ENCODE measurements at places on chromosomes 13 and 19.
A peak's percentile ranks its signal among the peaks of the same experiment; 100 is the strongest.

- no peak for DNase-seq
Measured at GRCh38 chr13:23754997-23755396, 134.2 kb downstream of the MIPEP start.

DNA sequence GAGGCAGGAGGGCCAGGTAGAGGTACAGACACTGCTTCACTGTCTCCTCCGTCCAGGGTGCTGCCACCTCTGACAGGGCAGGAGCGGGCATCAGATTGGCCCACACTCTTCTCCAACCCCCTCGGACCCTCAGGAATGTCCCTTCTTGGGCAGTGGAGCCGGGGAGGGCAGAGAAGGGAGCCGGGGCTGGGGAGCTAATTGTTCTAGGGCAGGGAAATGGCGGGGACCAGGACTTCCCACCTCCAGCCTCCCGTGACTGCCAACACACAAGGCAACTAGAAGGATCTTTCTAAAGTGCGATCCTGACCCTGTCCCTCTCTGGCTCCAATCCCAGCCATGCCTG is 10.1 kb upstream of the RSPH6A start:
- no peak for DNase-seq

DNA sequence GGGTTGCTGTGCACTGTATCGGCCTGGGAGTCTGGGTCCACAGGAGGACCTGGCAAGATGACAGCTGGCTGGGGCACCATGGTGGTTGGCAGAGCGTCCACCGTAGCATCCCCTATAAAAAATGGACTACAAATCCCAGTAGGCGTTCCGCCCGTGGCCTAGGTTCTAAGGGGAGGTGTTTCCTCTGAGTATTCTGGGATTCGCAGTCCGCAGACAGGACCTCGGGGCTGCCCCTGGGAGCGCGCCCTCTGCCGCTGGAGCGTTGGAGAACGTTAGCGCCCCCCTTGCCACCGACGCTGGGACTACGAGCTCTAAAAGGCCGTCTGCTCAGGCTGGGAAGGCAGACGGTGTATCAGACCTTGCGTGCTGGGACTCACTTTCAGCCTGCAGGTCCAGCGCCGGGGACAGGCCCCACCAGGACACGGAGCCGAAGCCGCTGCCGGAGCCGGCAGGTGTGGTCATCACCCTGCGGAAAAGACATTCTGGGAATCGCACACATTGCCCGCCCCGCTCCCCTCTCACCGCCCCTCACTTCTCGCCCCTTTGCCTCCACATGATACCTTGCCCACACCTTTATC is 372 bp downstream of the DNAAF3 start:
- peak; percentile 78 for DNase-seq

DNA sequence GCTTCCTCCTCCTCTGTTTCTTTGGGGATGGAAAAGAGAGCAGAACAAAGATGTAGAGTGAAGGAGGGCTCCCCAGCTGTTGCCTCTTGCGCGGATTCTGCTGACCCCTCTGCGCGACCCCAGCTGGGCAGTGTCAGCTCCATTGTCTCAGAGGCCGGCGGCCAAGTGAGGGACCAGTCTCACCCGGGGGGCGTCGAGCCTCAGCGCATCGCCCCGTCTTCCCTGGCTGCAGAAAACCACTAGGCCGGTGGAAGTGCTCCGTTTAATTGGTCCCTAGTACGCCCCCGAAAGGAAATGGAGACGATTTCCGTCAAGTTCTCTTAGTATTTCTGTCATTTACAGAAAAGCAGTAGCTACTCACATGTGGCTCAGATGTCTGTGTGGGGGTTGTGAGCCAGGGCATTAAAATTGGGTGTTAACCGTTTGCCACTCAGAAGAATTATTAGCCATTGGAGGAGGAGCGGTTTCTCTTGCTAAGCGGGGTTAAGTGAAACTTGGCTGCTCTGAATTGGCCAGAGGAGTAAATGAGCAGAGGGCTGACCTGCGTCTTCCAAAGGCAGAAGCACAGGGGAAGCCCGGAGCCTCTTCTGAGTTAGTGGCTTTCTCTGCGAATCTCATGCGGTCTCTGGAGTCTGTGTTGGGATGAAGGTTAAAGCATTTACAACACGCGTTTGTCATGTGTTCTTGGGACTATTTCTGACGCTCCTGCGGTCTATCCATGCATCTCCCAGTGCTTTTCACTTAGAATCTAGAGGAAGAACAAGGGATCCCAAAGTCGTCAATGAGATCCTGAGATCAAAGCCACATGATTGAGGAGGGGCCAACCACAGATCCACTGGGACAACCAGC is 132.8 kb upstream of the MYO16 start:
- no peak for DNase-seq

- no peak for DNase-seq
Measured at GRCh38 chr13:38223089-38223488, 126.6 kb upstream of the UFM1 start.

DNA sequence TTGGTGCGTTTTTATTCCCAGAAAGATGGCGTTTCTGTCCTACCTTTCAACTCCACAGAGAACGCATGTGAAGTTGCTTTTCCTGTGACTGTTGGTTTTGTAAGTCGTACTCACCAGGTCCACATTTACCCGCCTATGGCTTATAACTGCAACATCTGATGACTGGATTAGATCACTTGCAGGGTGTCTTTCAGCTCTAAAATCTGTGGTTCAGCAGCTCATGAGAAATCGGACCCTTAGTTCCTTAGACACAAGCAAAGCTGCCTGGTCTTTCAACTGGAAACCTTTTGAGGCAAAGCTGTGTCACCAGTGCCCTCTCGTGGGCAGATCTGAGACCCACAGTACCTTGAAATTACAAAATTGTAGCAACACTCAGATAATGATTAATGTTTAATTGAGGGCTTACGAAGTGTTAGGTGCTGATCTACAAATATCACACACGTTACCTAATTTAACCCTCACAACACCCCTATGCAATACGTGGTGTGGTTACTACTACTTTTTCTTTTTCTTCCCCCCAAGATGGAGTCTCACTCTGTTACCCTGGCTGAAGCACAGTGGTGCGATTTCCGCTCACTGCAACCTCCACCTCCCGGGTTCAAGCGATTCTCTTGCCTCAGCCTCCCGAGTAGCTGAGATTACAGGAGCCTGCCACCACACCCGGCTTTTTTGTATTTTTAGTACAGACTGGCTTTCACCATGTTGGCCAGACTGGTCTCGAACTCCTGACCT is 65.4 kb downstream of the RUBCNL start:
- no peak for DNase-seq

DNA sequence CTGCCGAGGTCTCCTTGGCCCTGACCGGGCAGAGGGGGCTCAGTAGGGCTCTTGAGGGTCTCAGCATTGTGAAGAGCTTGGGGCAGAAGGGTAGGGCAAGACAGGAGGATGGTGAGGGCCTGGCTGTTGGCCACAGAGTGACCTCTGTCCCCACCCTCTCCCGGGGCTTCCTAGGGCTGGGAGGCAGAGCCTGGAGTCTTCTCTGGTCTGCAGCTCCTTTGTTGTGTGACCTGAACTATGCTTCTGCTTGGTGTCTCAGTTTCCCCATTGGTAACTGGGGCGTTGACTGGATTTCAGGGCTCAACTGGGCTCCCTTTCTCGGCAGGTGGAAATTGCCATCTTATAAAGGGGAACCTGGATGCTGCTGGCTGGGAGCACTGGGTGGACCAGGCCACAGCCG is 30.1 kb upstream of the PEPD start:
- DNase-seq, result no peak

GRCh38 chr13:88068316-88068715 is 397.1 kb downstream of the SLITRK5 start:
- DNase-seq, result no peak

DNA sequence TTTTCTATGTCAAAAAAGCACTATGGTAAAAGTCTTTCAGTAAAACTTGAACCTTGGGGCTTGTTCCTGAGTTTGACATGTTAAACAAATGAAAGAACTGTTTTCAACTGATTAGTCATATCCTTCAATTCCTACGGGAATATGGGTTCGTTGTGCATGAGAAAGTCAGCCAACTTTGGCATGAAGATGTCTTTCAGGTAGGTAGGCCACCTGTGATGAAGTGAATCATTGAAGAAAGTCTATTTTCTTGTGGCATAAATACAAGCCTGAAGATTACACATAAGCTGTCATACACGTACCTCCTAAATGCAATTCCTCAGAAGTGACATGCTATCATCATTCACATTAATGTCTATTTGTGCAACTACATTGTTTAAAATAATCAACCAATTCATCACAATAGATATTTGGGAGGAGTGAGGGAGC is 513.0 kb downstream of the IRS2 start:
- no peak for DNase-seq

DNA sequence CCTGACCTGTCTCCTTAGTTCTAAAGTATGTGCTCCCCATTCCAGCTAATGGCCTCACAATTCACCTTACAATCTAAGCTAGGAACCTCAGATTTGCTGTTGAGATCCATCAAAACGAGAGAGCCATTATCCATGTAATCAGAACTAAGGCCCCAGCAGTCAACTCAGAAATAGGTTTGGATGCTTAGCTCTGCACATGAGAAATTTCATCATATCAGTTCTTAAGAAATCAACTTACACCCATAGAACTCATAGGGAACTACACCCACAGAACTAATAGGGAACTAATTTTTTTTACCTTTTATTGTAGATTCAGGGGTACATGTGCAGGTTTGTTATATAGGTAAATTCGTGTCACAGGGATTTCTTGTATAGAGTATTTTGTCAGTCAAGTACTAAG is 28.7 kb downstream of the CYSLTR2 start:
- no peak for DNase-seq

DNA sequence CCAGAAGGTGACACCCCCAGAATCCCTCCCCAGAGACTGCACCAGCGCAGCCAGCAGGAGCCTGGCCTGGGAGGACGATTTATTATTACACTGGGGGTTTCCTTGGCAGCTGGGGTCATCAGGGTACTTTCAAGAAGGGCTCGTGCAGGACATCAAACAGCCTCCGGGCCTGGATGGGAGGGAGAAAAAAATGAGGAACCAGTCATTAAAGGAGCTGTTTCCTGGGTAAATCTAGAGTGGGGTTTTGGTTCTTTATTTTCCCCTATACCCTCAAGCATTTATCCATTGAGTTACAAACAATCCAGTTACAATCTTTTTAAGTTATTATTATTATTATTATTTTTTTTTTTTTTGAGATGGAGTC is 3.1 kb downstream of the POLR1G start:
- no peak for DNase-seq

DNA sequence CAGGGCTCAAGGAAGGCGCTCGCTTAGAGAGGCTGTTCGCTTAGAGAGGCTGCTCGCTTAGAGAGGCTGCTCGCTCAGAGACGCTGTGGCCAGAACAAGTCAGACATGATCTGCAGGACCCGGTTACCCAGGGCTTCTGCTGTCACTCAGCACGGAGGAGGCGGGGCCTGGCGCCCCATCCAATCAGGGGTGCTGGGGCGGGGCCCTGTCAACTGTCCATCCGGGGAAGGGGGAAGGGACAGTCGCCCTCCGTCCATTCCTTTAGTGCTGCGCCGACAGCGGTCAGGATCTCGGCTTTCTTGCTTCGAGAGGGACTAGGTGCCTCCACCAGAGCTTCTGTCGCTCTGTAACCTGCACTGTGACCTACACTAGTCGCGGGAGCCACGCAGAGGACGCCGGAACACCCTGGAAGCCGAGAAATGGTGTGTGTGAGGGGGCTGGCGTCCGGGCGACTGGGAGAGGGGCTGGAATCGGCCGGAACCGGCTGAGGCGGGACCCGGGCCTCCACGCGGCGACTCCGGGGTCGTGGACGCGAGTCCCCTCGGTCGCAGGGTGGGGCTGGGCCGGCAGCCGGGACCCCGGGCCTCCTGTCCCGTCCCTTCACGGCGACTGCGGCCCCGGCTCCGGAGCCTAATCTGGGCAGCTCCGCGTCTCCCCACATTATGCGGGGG is at the start of gene ZNF440:
TSS of gene ZNF440 (plus strand) at position 245 of the 671 bp plus-strand sequence. CDS start at position 420, 175 bp downstream.
- peak; percentile 97 for DNase-seq

- no peak for DNase-seq
Measured at GRCh38 chr19:46126086-46126580, 1.6 kb upstream of the IGFL3 start.

DNA sequence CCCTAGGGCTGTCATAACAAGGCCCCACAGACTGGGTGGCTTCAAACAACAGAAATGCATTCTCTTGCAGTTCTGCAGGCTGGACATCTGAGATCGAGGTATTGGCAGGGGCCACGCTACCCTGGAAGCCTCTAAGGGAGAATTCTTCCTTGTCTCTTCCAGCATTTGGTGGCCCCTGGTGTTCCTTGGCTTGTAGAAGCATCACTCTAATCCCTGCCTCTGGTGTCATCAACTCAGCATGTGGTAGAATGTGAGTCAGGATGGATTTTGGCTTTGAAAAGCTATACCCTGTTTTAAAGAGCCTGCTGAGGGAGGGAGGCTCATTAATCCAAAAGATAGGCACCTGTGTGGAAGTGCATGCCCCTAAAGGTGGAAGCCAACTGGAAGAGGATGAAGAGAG is 7.9 kb upstream of the GGACT start:
- DNase-seq, result no peak

GRCh38 chr19:4773047-4773640 is 18.4 kb upstream of the FEM1A start:
- DNase-seq, result no peak

DNA sequence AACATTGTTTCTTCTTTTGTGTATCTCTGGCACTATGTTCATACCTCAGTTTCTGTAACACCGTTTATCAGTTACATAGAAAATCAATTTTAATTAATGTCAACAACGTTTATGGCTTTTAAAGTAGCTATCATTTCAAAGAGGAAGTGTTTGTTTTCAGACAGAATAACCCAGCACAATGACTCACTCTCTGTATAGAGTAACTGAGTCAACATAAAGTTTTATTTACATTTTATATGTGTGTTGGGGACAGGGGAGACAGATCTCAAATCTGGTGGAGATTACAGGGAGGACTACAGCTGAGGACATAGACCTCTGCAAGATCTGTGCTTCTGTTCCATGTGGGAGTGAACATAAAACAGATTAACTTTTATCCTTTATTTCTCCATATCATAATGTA is 2590.1 kb downstream of the PCDH9 start:
- DNase-seq, result no peak

GRCh38 chr19:17889609-17890214 is 18.0 kb downstream of the SLC5A5 start:
- DNase-seq, result peak; percentile 76

DNA sequence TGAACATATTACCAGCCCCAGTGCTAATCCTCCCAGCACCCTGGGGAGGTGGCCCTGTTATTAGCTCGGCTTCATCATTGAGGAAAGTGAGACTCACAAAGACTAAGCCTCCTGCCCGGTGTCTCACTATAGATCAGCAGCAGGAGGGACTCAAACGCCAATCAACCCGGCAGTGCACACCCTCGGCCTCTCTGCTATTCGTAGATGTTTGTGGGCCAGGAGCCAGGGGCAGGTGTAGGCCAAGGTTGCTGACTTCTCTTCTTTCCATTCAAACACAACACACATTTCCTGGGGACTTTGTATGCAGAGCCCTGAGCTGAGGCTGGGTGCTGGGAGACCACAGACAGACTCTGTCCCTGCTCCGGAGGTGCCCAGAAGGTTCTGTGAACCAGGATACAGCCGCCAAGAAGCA is 9.4 kb upstream of the SBK3 start:
- no peak for DNase-seq

Measured in mesothelial cell of epicardium (in vitro differentiated cells).